ENCODE measurements at places on chromosomes 5 and 9. TPM values are rescaled to one million over a fixed set of nuclear protein-coding genes. Genes with fewer than 3 reads are reported as not detected.

Gene SUB1
- total RNA-seq, result 252 TPM

GRCh38 chr5:113806250-113806649 is 292.8 kb downstream of the YTHDC2 start:
- peak; percentile 34 for DNase-seq

GRCh38 chr5:55584398-55585205 is 49.8 kb upstream of the PLPP1 start:
- no peak for DNase-seq

- DNase-seq, result no peak
These were observed 130.1 kb upstream of the C9orf72 start for GRCh38 chr9:27703216-27703980.

All from tongue (tissue), 3 donors.